ENCODE measurements at places on chromosomes 1 and 21.
A peak's percentile ranks its signal among the peaks of the same experiment; 100 is the strongest.

GRCh38 chr1:37306461-37306860, 167.9 kb upstream of the ZC3H12A start:
- no peak for DNase-seq

DNA sequence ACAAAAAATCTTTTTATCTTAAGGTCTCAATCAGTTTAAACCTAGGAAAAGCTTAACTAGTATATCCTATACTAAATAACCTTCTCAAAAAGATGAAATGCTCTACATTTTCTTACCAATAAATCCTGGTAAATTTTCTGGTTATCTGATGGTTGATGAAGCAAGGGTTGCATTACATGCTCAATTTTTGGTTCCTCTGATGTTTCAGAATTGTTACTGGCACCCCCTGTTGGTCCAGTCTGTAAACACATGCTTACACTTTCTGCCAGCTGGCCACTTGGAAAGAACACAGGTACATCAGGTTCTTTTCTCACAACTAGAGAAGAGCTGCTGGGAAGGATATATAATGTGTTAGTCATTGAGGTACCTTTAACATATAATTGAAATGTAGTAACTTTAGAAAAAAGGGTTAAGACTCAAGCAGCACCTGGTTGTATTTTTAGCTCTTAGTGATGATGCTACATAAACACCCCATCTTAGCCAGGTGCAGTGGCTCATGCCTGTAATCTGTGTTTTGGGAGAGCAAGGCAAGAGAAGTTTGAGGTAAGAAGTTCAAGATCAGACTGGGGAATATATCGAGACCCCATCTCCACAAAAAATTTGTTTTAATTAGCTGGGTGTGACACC, 30.9 kb upstream of the TAL1 start:
- peak; percentile 31 for DNase-seq

DNA sequence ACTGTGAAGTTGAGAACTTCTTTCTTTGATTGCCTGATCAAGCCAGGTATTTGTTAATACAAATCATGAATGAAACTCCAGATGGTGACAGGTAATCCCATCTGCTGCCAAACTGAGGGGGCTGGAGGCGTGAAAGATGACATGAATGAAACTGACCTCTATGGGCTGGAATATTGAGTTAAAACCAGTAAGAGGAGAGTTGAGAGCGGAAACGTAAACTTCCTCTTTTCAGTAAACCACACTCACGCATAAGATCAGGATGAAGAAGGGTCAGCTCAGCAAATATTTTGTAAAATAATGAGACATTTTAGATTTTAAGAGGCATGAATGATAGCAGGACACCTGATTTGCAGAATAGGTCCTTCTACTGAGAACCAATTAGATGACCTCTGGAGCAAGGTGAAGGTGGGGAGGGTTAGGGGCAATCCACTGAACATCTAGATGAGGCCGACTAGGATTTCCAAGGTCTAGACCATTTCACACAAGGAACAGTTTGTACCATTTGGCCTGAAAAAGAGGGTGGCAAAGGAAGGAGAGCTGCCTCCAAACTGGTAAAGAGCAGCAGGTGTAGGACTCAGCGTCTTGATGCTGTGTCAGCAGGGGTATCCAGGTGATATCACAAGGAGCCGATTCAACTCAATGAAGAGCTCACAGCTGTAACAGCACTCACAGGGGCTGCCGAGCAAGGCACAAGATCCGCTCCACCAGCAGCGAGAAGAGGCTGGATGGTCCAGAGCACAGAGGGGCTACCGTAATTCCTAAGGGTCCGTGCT, 132.6 kb downstream of the NTPCR start:
- DNase-seq = no peak

- no peak for DNase-seq
Observed at GRCh38 chr1:182851825-182852224, 12.7 kb downstream of the DHX9 start.

DNA sequence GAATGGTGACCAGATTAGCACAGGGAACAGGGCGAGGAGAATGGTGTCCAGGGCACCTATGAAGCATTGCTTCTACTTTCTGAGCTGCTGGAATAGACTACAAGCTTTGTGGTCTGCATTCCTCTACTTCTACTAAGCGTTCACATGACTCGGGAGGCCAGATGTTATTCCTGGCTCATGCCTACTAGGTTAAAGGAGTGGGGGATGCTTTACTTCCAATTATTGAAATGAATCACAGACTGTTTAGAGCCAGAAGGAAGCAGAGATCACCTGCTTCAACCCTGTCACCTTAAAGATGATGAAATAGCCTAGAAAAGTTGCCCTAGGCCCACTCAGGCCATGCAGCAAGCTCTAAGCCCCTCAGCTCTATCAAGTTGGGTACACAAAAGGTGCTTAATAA, 633.5 kb downstream of the KIF26B start:
- DNase-seq = peak; percentile 94

GRCh38 chr1:57324388-57324787, 99.5 kb downstream of the DAB1 start:
- no peak for DNase-seq

GRCh38 chr1:245996811-245997210, 510.3 kb downstream of the SMYD3 start:
- DNase-seq = no peak

- DNase-seq = peak; percentile 74
Observed at GRCh38 chr1:26280333-26281042, 602 bp downstream of the SH3BGRL3 start.

DNA sequence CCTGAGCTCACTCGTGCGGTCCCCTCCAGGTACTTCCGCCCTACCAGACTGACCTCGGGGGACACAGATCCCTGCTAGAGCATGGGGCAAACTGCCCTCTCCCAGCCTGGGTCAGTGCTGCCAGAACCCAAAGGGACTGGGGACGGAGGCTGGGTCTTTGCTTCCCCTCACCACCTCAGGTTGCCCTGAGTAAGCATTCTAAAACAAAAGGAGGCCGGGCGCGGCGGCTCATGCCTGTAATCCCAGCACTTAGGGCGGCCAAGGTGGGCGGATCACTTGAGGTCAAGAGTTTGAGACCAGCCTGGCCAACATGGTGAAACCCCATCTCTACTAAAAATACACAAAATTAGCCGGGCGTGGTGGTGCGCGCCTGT, 108.4 kb downstream of the SPSB1 start:
- no peak for DNase-seq

DNA sequence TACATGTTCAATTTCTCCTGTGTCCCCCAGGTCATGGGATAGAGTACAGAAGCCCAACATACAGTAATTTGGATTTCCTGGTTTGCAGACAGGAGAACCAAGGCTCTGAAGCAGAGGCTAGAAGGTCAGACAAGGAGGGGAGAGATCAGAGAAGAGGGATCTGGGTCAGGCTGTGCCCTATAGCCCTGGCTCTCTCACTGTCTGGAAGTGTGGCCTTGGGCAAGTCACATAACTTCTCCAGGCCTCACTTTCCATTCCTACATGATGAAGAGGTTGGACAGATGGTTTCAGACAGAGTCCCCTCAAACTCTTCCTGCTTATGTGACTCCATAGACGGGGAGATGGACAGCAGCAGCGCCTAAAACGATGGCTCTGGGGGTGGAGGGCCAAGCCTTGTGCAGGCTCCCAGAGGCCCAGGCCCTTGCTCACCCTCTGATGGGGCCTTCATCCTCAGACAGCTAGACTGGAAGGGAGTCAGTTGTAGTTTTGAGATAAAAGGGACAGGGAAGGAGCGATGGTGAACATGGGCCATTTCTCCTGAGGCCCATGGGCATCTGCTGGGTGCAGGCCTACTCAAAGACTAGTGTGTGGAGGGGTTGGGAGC, 2.9 kb downstream of the TRIM62 start:
- no peak for DNase-seq

- no peak for DNase-seq
Observed at GRCh38 chr1:228097333-228098081, 5.6 kb downstream of the C1orf35 start.

DNA sequence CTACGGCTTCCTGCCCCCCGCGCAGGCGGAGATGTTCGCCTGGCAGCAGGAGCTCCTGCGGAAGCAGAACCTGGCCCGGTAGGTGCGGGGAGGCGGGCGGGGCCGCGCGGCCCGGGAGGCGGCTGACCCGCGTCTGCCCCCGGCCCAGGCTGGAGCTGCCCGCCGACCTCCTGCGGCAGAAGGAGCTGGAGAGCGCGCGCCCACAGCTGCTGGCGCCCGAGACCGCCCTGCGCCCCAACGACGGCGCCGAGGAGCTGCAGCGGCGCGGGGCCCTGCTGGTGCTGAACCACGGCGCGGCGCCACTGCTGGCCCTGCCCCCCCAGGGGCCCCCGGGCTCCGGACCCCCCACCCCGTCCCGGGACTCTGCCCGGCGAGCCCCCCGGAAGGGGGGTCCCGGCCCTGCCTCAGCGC, 16.6 kb downstream of the NOC2L start:
- DNase-seq = no peak

DNA sequence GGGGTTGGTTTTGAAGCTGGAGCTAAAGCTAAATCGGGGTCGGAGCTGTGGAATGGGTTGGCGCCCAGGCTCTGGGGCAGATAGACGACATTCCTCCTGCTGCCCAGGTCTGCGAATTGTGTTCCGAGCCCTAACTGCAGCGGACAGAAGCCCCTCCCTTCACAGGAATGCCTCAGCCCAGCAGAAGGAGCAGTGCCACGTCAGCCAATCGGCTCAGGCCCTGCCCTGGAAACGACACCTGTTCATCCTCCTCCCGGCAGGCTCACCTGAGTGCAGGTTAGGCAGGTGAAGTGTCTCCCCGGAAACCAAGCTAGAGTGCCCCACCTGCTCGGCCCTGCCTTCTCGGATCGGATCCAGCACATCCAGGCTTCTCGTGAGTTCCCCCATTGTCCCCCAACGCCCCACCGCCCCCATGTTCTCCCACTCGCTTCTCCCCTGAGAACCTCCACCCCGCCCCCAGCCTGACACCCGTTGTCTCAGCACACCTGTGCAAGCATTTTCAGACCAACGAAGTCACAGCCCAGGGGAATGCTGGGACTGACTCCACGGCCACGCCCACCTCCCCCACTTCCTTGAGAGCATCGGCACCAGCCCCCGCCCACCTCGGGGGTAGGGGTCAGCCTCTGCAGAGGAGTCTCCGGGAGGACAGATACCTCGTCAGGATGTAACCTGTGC, 775 bp downstream of the TMEM125 start:
- no peak for DNase-seq

DNA sequence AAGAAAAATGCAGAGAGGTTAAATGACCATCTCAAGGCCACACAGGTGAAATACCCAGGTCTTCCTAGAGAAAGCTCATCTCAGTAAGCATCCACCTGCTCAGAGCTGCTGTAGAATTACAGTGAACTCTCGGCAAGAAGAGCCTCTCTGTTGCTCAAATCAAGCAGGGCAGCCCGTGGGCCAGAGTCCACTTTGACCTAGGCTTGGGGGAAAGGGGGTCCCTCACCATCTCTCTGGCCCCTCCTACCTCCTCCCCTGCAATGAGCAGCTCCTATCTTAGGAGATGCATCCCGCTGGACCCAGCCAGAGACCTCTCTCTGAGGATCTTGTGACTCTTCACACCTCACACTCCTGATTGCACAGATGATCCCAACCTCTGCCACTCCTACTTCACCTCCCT, 364.7 kb downstream of the PTPRU start:
- no peak for DNase-seq

- no peak for DNase-seq
Observed at GRCh38 chr1:218459450-218459849, 114.3 kb downstream of the TGFB2 start.

DNA sequence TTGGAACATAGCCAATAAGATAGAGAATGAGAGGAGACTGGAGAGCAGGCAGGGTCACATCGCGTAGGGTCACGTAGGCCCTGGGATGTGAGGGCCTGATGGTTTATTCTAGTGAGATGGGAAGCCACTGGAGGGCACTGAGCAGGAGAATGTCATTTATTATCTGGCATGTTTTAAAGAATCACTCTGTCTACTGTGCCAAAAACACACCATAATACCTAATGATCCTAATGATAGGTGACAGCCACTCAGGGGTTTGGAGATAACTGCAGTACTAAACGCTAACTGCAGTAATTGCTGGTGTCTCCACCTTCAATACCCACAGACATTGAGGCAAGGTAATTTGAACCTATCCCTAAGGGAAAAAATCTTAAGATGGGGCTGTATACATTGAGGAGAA, 185.4 kb downstream of the TTLL7 start:
- no peak for DNase-seq

DNA sequence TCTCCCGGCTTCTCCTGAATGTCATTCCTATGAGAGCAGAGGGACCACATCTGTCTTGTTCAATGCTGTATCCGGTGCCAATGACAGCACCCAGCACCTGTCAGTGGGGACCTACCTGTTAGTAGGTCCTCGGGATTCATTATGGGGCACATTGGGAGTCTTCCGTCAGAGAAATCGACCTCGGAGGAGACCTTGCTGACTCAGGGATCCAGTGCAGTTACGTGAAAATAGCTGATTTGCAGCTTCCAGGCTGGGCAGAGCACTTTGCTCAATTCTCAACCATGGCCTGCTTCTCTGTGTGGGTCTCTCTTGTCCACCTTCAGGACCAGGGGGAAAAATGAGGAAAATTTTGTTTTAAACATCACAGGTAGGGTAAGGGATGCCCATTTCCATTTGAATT, 130.2 kb downstream of the PRDM2 start:
- DNase-seq = no peak

GRCh38 chr1:96130432-96130831, 591.2 kb upstream of the PTBP2 start:
- no peak for DNase-seq

DNA sequence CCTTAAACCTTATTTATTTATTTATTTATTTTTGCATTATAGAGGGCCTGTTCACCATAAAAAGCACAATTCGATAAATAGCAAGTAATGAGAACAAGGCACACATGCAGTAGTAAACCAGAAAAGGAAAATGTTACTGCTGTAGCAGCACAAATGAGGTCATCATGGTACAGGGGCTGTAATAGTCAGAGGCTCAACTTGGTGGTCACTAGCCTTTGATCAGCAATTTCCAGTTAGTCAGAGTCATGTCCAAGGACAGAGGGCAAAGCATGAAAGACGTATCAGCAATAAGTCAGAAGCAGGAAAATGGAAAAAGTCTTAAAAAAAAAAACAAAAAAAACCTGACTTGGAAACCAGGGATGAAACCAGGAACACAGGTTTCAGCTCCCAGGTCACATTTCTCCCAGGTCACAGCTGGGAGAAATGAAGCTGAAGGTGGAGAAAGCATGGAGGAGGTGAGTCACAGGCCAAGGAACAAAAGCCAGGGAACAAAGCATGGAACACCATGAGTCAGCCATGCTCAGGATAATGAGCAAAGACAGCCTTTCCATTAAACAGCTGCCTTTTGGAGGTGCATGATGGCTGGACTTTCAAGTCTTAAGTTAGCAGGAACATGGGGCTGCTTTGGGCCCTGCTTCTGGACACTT, 556.3 kb downstream of the LTN1 start:
- DNase-seq = peak; percentile 3

DNA sequence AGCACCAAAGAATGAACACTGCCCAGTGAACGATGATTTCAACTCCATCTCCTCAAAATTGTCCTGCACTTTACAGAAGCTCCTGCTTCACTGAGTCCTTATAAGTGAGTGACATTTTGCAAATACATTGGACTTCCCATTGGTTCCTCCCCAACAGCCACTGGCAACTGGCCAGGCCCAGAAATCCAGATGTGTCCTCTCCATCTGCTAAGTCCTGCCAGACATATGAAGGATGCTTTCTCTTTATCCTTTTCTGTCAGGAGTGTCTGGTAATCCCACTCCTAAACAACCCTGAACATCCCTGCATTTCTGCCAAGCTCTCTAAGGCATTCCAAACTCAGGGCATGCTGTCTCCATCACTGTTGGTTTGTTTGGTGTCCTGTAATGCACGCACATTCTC, 271.8 kb downstream of the RRAGC start:
- DNase-seq = no peak

All from RPMI7951 (cell line).